Hypothalamus (tissue), 51 donors: ENCODE measurements at places on chromosomes 2 and 18.

GRCh38 chr18:709771-710170 lies 2.7 kb downstream of the ENOSF1 start:
- no peak for DNase-seq

DNA sequence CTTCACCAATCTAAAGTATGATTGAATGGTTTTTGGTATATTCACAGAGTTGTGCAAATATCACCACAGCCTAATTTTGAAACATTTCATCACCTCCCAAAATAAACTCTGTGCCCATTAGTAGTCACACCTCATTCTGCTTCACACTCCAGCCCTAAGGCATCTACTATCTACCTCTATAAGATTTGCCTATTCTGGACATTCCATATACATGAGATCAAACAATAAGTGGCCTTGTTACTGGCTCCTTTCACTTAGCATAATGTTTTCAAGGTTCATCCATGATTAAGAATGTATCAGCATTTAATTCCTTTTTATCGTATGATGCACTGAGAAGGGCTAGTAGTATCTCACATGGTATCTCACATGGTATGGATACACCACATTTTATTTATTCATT lies 204.6 kb upstream of the SMAD7 start:
- no peak for DNase-seq

DNA sequence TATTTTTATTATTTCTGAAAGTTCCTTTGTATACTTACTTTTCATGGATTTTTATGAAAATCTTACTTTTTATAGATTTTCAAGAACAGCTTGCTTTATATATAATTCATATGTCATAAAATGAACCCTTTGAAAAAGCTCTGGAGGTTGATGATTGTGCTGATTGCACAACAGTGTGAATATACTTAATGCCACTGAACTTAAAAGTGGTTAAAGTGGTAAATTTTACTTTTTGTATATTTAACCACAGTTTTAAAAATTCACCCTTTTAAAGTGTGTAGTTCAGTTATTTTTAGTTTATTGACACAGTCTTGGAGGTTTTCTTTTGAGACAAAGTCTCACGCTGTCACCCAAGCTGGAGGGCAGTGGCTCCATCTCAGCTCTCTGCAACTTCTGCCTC lies 8.4 kb downstream of the SANBR start:
- DNase-seq = no peak

DNA sequence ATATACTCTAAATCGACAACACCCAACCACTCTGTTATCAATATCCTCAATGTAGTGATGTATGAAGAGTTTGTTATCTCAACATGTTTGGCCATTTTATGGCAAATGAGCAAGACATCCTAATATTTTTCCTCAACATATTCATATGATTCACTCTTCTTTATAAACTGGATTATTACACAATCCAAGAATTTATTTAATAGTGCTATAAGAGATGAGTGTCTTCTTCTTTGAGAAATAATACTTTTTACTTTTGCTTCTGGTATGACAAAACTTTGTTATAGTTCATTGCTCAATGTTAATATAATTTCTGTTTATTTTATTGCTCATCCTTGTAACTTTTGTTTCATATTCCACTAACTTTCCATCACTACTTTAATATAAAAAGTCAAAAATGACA lies 44.3 kb downstream of the SCN9A start:
- no peak for DNase-seq

DNA sequence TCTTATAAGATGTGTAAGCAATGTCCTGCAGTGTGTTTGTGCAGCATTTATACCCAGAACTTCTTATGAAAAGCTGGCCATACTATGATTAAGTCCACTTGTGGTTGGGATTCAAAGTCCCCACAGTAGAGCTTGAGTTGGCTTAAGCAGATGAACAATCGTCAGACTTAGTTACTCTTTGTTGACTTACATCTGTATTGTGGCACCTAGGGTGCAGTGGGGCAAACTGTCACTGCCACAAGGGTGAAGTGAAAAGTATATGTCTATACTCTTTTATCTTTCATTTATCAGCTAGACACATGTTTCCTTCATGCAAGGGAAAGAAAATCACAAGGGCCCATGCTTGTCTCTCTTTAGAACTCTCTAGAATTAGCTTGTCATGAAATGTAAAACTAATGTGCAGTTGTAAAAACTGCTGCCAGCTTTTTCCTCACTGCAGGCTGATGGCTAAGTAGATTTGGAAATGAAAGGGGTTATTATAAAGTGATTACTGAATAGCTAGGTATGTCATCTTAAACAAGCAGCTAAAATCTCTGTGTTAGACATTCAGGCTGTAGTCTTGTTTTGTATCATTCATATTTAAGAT lies 474.5 kb downstream of the PTPRM start:
- no peak for DNase-seq

GRCh38 chr18:3821524-3821923 lies 371.6 kb downstream of the TGIF1 start:
- no peak for DNase-seq

DNA sequence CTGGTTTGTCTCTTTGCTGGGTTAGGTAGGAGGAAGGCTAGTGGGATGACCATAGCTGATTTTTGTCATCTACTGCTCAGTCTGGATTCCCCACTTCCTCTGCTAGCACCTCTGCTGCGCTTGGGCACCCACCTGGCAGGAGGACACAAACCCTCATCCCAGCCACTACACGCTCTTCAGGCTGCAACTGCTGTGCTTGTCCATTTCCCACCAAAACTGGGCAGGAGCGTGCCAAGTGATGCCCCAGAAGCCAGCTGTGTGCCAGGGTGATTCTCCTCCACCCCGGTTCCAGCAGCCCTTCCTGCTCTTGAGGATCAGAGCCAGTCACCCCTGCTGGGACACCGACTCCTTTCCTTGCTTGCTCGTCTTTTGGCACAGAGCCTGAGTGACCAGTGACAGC lies 15.7 kb upstream of the PER2 start:
- DNase-seq = no peak

DNA sequence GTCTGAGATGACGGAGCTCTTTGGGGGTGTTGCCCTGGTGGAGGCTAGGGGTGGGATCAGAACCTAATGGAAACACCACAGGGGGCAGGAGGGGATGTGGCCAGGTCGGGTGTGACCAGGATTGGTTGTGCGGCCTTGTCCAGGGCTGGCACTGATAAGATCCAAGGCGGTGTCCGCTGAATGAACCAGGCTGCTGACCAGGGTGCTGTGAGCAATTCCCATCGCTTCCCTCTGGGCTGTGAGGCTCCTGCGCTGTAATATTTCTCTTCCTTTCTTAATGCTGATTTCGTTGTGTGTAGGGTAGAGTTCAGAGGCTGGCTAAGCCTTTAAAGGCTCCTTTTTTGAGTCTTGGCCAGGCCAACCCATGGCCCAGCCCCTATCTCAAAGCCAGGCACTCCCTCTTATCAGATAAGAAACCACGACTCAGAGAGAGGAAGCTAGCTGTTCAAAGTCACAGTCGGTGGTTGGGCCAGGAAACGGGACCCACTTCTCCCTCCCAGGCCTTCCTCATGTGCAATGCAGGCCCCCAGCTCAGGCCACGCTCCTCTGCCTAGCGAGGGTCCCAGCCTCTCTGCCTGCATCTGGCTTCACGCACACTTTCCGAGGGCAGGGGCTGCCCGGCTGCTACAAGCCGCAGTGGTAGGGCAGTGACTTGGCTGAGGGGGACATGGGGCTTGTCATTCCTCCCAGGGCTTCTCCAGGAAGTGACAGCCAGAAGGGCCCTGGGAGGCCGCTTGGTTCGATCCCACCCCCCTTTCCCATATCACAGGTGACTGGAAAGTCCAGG lies 26.0 kb upstream of the FOSL2 start:
- no peak for DNase-seq

DNA sequence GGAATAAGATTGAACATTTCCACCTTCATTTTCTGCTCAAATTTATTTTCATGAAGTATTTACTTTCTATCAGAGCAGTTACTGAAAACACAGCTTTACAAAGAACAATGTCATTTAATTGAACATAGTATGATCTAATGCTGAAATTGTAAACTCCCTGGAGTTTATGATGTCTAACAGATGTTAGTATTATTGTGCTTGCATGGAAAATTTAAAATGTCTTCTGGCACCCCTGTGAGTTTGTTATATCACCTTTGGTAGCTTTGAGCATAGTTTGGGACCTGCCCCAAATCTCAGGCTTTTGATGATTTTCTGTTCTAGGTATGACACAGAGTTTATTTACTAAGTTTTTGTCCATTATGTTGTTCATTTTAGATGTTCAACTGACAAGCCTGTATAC lies 28.1 kb downstream of the FAM171B start:
- DNase-seq = no peak

DNA sequence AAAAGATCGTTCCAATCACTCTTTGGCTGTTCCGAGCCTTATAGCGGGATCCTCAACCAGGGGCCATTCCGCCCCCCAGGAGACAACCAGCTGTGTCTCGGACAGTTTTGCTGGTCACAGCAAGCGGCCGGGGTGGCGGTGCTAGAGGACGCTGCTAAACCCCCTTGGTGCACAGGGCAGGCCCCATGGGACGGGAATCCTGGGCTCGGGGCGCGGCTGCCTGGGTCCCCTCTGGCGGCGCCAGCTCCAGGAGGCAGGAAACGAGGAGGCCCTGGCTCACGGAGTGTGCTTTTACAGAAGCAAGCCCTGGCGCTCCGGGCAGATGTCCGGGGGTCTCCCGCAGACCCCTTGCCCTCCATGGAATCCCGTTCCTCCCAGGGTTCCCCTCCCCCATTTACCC lies 22.1 kb downstream of the SCYGR8 start:
- no peak for DNase-seq

DNA sequence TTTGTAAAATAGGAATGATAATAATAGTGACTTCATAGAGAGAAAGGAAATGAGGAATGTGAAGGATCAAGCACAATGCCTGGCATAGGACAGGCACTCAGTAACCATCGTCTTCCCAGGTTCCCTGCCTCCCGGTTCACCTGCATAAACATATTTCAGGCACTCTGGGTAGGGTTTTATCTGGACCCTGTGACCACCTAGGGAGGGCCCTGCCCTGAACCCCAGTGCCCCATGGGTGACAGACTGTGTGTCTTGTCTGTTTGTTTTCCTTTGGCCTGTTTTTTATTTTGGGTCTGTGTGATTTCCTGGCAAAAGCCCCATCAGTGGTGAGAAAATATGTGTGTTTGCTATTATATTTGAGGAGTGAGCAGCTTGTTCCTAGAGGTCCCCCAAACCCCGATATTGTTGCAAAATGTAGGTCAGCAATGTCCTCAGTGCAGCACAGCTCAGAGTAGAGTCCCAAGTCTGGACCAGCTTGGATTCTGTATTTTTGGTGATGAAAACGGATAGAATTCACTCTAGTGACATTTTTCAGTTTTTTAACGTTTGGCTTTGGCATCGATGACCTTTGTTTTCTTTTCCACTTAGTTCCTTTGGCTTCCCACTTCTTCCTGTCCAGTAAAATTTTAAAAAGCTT lies 9.6 kb upstream of the NT5C1B start:
- DNase-seq = no peak

- DNase-seq = no peak
Measured at GRCh38 chr2:217935901-217936684, 66.7 kb downstream of the TNS1 start.

- DNase-seq = no peak
Measured at GRCh38 chr18:42623935-42624334, 491.6 kb downstream of the RIT2 start.

DNA sequence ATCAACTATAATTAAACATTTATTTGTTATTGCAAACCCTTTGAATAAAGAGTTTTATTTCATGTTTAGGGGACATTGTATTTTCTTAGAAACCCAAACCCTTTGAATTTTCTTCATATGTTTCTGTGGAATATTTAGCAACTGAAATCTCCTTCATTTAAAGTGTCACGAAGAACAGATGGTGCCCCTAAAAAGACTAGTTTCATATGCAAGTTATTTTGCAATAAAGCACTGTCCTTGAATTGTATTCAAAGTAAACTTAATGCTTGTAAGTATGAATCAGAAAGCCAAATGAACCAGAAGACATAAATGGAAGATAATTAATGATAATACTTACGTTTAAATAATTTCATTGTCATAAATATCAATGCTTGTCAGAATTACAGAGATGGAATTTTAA lies 151.9 kb upstream of the CWC22 start:
- no peak for DNase-seq

DNA sequence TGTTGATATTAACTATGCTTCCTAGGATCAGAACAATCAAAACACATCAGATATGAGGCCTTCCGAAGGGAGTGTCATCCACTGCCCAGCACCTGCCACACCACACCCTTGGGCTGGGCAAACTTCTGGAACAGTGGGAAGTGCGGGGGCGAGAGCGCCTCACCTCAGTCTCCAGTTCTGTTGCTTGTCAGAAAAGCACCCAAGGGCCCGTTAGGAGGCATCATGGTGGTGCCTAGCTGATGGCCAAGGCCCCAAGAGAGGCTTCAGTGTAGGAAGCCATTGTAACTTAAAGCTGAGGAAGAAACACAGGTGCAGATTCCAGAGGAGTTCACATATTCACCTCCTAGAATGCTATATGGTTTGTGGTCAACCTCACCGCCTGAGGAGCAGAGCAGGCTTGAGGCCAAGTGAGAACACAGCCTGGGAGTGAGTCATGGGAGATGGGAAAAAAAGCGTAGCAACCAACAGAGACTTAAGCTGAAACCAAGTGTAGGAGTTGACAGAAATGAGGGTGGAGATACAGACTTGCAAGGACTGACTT lies 85.1 kb upstream of the ATL2 start:
- no peak for DNase-seq

- DNase-seq = no peak
Measured at GRCh38 chr2:35606394-35606793, 749.2 kb upstream of the CRIM1 start.

DNA sequence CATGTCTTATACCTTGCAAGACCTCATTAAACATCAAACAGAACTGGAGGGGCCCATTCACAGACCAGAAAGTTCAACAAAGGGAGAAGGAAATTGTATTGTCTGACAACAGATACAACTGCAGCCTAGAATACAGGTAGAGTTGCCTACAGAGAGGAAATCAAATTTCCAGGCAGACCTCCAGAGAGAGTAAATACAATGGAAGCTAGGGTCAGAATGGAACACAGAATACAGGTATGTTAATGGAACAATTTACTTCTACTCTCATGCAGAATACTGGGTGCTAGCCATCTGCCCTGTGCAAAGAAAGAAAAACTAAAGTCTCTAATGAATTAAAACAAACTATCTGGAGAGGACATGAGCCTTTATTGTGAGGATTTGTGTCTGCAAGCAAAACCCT lies 31.6 kb upstream of the ALK start:
- DNase-seq = no peak

- no peak for DNase-seq
Measured at GRCh38 chr2:86223927-86224560, 24.8 kb downstream of the MRPL35 start.

- DNase-seq = no peak
Measured at GRCh38 chr2:67374949-67375348, 22.2 kb upstream of the ETAA1 start.

DNA sequence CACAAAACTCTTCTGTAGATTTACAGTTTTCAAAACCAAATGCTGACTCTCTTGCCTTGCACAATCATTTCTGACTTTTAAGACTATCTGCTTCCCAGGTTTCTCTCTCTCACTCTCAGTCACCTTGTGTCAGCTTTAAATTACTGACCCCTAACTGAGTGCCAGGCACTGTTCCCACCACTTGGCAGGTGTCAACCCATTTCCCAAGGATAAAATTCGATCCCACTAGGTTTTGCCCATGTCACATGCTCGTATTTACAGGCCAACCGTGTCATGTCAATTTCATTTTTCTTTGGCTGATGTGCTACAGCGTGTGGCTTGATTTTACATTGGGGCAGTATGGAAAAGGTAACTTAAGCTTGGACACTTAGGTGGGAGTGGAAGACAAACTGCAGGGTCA lies 26.1 kb upstream of the LMAN1 start:
- DNase-seq = no peak

- DNase-seq = no peak
Measured at GRCh38 chr18:61732854-61733253, 160.0 kb downstream of the RNF152 start.
